Naive thymus-derived CD4-positive, alpha-beta T cell (primary cell): ENCODE measurements at places on chromosomes 3 and 15. TPM values are rescaled to one million over a fixed set of nuclear protein-coding genes. Genes with fewer than 3 reads are reported as not detected.

Gene CHRFAM7A
- 0.62 TPM for total RNA-seq

Gene BOC
- total RNA-seq, result not detected

Gene BBS4
- 26.5 TPM for total RNA-seq

Gene XCR1
- total RNA-seq, result not detected

Gene CHL1
- total RNA-seq, result not detected

- DNase-seq, result no peak
- H3K36me3 ChIP-seq, result peaks cover 46% of the 10 kb centered on the region
- no peak overlapping the region for H3K4me3 ChIP-seq
- H3K27ac ChIP-seq, result no peak overlapping the region
Observed at GRCh38 chr3:50584391-50584790, 15.1 kb downstream of the HEMK1 start.

DNA sequence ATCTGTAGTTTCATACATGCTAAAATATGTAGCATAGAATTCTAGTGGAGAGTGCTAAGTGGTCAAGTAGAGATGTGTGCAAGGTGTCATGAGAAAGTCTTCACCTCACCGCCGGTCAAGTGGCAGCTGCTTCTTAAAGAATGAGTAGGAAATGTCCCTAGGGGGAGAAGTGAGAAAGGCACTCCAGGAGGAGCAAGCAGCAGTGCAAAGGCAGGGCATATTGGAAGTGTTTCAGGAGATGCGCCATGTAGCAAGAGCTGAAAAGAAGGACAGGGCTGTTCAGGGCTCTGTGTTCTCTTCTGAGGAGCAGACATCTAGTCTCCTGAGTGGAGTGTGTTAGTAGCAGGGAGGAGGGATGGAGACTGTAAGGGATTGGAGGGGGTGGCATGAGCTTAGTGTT, 312.4 kb upstream of the SEMA6D start:
- H3K27me3 ChIP-seq, result no peaks in the 10 kb centered on the region
- H3K27ac ChIP-seq, result no peak overlapping the region
- DNase-seq, result no peak
- H3K4me1 ChIP-seq, result no peaks in the 10 kb centered on the region
- no peak overlapping the region for H3K4me3 ChIP-seq
- H3K36me3 ChIP-seq, result no peaks in the 10 kb centered on the region

GRCh38 chr3:123909785-123910184, 25.7 kb upstream of the MYLK start:
- no peaks in the 10 kb centered on the region for H3K36me3 ChIP-seq
- H3K27ac ChIP-seq, result no peak overlapping the region
- H3K27me3 ChIP-seq, result no peaks in the 10 kb centered on the region
- H3K4me1 ChIP-seq, result no peaks in the 10 kb centered on the region
- H3K4me3 ChIP-seq, result no peak overlapping the region

DNA sequence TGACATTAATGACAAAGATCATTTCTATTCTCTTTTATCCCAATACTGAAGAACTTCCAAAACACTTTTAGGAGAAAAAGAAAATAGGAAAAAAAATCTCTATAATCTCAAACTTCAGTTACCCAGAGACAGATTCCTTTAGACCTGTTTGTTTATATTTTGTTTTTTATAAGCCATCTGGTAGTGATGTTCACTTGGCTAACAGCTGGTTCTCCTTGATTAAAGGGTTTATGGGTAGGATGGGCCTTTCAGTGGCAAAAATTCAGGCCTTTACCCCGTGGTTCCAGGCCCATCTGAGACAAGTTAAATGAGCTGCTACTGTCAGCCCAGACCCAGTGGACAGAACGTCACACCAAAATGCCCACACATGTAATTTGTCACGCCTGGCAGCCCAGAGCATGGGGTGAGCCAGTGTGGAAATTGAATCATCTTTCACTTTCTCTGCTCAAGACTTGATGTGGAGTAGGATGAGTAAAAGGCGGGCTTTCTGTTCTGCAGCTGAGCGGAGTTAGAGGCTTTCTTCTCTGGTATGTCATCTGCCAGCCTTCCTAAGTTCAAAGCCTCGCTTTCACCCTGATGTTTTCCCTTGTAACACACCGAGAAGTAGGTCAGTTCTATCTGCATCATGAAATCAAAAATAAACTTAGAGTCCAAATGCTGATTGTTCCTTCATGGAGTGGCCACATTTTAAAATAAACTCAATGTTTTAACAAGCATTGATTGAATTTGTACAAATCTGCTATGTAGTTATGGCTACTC, 62.5 kb upstream of the SKOR1 start:
- H3K4me3 ChIP-seq, result no peak overlapping the region
- no peaks in the 10 kb centered on the region for H3K27me3 ChIP-seq

DNA sequence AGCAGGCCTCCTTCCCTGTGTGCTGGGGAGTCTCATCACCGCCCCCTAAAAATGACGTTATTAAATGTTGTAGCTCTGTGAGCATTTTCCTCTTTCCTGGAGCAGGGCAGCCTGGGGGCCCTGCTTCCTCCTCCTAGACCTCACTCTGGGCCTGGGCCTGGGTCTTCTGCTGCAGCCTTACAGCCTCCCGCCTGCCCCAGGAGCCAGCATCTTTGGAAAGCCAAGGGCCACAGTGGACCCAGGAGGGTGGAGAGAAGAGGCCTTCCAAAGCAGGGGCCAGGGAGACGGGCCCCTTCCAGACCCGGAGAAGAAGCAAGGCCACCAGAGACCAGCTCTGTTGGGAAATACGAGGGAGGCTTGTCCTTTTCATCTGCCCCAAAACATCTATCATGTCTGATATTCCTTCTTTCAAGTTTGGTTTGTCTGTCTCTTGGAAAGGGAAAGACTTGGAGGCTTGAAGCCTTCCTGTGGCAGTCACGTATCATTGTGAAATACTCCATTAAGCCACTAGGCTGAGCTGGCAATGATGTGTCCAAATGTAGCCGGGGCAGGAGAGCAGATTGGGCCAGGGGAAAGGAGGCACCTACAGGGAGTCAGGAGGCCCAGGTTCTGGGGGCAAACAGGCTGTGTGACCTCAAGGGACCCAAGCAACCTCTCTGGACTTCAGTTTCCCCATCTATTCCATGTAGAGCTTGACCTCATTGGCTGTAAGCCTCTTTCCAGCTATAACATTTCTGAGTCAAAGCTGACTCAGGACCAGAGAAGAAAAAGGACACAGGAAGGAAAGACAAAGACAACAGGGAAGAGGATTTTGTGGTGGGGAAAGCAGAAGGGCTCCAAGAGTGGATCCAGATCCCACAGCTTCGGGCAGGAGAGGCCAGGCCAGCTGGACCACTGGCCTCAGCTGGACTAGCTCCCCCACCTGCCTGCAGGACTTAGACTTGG, 31.1 kb downstream of the CYP11A1 start:
- no peaks in the 10 kb centered on the region for H3K27me3 ChIP-seq
- H3K27ac ChIP-seq, result no peak overlapping the region
- DNase-seq, result no peak
- no peak overlapping the region for H3K4me3 ChIP-seq
- H3K4me1 ChIP-seq, result no peaks in the 10 kb centered on the region

- no peak for DNase-seq
- no peak overlapping the region for H3K4me3 ChIP-seq
- no peaks in the 10 kb centered on the region for H3K27me3 ChIP-seq
Observed at GRCh38 chr3:83877910-83878309, 1080.9 kb upstream of the CADM2 start.

DNA sequence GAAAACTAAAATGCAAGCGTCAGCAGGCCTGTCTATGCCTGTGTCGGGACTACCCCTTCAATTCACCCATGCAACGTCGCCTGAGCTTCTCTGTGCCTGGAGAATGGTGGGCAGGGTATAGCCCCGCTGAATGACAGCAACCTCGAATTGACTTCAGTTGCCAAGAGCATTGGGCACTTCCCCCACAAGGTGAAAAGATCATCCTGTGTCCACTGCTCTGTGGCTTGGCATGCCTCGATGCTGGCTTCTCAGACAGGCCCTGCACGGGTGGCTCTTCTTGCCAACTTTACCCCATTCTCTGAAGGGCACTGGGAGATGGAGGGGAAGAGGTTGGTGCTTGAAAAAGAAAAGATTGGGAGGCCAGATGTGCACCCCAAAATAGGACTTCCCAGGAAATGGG, 3.3 kb downstream of the SLC6A1 start:
- H3K27ac ChIP-seq, result no peak overlapping the region
- no peaks in the 10 kb centered on the region for H3K4me1 ChIP-seq
- H3K4me3 ChIP-seq, result no peak overlapping the region
- no peak for DNase-seq
